A673 (cell line): ENCODE measurements at places on chromosomes 6 and 20.

DNA sequence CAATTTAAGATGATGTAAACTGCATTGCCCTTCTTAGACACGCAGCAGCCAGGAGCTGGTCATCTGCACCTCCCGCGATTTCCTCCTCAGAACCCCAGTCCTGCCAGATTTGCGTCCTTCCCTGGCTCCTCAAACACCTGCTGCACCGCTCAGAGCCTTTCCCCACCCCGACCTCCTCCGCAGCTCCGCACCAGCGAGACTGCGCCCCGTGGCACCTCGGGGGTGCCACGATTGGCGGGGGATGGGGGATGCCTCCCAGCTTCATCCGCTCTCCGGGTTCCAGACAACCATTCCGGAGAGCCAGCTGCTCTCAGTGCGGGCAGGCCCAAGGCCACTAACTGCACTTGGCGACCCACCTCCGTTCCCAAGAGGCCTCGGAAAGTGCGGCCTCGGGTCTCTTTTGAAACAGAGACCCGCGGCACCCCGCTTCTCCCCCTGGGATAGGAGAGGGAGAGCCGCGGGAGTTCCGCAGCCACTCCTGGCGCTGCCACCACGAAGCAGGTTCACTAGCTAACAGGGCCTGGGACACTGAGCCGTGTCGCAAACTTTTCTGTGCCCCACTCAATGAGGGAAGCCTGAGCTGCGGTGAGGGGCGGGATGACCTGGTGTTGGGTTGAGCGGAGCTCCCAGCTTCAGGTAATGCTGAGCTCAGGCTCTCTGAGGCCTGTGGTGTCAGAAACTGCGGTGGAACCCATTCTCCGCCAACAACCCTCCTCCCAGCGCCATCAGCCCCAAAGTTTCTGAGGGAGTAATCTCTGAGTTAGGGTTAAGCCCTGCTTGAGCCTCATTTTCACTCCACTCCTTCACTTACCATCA, 7.3 kb upstream of the TFAP2A start:
- no peak for DNase-seq

DNA sequence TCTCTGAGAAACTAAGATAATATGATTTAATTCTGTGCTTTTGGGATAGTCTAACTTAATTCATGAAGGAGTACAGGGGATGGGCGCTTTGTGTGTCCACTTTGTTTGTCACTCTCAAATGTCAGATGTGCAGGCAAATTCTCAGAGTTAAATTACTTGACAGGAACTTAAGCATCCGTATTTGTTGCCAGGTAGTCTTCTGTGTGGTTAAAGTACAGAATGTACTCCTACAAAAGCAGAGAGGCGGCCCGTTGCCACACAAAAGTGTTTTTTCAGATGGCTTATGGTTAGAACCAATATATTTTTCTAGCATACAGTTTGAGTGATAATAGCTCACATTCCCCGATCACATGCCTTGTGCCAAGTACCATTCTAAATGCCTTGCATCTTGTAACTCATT, 234.4 kb downstream of the LAMA2 start:
- no peak for DNase-seq

DNA sequence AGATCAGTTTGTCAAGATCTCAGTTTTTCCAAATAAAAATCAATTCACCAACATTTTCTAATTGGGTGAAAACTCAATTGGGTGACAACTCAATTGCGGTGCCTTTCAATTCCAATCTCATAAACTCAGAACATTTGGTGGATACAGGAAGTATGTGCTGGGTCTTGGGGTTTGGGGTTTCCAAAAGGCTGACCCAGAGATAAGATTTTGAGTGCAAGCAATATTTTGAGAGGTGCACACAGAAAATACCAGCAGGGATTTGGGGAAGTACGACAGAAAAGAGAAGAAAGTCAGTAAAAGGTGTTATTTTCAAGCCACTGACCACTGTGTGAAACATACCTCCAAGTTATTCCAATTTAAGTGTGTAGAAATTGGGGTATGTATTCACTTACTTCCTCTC, 258.0 kb downstream of the PHACTR1 start:
- no peak for DNase-seq

DNA sequence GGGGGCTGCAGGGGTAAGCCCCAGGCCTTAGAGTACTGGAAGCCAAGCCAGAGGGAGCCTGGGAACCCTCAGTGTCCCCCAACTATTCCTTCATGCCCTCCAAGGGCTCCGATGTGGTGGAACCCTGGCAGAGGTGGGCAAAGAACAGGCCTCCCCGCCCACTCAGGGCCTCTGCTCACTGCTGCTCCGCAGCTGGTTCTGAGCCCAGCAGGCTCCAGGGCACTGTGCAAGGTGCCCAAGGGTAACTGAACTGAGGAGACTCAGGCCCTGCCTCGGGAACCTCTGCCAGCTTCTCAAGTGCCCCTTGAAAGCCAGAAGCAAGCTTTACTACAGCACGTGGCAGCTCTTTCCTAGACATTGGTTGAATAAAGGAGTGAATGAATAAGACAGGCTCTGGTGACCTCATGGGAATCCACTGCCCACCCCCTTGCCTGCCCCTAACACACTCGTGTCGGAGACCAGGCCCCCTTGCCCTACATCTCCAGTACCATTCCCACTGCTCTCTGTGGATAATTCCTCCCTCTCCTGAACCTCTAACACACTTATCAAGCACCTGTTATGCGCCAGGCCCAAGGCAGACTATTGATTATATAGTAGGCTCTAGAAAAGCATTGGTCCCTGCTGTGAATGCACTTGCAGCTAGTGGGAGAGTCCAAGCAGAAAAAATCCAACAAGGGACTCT, 55.0 kb downstream of the TOX2 start:
- DNase-seq = no peak

GRCh38 chr6:167044696-167045095, 45.5 kb downstream of the CEP43 start:
- no peak for DNase-seq

GRCh38 chr20:58568126-58568482, 52.9 kb upstream of the APCDD1L start:
- peak; percentile 50 for DNase-seq

DNA sequence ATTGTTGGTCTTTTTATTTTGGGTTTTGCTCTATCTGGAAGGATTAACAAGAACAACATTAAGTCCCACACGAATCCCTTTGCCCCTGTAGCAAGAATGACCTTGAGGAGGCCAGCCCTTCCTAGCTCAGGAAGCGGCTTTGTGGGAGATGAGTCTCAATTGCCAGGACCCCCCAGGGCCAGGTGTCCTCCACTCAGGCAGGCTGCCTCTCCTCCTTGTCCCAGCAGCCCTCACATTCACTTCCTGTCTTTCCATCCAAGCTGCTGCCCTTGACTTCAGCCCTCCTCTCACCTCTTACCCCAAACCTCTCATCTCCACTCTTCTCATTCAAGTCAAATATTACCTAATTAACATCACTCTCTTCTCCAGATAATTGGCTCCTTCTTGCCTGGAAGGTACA, 22.6 kb upstream of the SYNDIG1 start:
- no peak for DNase-seq
